Fibroblast of pulmonary artery (primary cell): ENCODE measurements at places on chromosomes 3 and 15.

DNA sequence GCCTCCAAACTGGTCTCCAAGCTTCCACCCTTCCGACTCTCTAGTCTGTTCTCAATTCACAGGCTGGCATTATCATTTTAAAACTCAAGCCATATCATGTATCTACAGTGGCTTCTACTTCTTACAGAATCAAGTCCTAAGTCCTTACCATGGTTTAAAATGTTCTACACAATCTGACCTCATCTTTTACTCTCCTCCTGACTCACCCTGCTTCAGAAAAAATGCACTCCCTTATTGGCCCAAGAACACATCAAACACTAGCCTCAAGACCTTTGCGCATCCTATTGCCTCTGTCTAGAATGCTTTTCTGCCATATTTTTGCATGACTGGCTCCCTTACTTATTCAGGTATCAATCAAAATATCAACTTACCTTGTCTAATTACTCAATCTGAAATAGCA, 11.0 kb downstream of the MRPL3 start:
- DNase-seq, result no peak

GRCh38 chr3:69420781-69421520, 35.1 kb upstream of the FRMD4B start:
- DNase-seq, result peak; percentile 72

- DNase-seq, result no peak
Measured at GRCh38 chr3:27653803-27654558, 68.1 kb downstream of the EOMES start.

DNA sequence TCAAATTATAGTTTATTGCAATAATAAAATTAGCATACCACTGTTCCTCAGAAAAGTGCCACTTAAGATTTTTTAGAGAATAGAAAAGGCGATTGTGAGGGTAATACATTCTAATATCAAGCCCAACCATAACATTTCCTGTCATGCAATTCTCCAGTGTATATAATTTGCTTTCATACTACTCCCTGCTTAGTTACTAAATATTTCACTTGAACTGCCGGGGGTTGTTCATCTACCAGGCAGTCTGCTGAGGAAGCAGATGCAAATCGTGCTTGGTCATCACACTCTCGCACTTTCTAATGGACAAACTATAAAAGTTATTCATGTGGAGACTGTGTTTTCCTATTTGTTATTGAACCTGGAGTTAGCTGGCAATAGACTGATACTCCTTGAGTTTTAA, 645.6 kb upstream of the CBLB start:
- DNase-seq, result no peak

DNA sequence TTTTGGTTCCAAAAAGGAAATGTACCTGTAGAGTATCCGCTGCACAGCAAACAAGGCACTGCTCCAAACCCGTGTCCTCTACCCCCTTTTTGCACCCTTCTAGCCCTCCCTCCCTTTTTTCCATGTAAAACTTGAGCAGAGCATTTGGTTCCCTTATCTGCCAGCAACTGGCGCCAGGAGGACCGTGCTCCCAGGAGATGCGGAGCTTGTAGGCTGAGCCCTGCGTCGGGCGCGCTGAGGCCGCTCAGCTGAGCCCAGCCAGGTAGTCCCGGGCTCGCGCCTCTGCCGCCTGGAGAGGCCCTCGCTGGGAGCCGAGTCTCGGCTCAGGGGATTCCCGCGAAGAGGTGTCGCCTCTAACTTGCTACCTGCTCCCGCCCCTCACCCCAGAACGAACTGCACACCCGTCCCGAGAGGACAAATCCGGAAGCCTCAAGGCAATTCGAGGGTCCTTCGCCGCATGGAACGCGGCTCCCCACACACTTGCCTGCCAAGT, 575 bp downstream of the TRPM7 start:
- peak; percentile 49 for DNase-seq

DNA sequence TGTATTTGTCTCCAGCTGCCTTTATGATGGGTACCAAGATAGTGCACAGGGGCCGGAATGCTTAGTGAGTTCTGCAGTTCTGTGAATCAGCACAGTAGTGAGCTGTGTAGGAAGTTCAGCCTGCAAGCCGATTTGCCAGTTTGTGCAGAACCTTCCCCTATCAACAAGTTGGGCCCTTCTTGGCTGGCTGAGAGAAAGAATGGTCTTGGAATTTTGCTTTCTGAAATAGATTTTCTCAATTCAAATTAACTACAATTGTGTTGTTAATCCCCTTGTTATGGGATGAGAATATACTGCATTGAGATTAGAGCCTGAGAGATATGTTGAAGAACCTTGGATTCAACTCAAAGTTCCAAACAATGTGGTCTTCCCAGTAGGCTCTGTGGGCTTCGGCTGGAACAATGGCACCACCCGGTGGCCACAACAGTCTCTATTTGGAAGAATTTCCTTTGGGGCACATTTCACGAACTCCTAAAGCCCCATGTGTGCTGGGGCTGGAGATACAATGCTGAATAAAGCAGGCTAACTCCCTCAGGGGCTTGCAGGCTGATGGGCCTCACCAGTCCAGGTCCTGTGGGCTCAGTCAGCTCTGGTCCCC, 59.1 kb downstream of the TRIM42 start:
- peak; percentile 35 for DNase-seq

DNA sequence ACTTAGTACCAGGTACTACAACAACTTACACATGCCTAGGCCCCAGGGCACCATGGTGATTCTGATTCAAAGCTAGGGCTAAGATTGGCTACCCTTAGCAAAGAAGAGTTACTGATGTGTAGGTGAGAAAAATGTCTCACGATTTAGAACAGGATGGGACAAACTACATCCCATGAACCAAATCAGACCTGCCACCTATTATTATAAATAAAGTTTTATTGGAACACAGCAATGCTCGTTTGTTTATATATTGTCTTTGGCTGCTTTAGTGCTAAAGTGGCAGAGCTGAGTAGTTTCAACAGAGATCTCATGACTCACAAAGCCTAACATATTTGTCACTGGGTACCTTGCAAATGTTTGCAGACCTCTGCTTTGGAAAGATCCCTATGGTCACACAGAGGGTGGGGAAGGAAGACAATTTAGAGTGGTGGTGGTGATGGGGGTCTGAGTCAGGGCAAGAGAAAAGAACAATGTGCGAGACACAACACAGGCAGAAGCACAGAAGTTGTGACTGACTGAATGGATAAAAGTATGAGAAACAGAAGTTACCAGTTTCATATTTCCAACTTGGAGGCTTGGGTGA, 770.6 kb upstream of the CFAP20DC start:
- peak; percentile 7 for DNase-seq

GRCh38 chr3:66092175-66092995, 53.7 kb upstream of the MAGI1 start:
- no peak for DNase-seq

DNA sequence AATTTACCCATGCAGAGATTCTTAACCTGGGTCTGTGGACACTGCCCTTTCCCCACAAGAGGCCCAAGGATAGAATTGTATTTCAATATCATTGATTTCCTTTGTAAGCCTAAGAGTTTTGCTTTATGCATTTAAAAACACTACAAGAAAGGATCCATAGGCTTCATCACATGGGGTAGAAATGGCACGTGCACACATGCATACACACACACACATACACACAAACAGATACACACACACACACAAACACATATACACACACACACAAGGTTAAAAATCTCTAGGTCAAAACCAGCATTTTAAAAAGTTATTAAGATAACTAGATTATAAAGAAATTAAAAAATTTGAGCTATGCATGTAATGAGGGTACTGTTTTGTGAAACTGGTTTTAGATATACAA, 35.5 kb upstream of the CD47 start:
- DNase-seq, result no peak

GRCh38 chr3:72391659-72392058, 456.6 kb downstream of the SHQ1 start:
- peak; percentile 21 for DNase-seq

GRCh38 chr3:74590620-74591262, 23.7 kb downstream of the CNTN3 start:
- no peak for DNase-seq

DNA sequence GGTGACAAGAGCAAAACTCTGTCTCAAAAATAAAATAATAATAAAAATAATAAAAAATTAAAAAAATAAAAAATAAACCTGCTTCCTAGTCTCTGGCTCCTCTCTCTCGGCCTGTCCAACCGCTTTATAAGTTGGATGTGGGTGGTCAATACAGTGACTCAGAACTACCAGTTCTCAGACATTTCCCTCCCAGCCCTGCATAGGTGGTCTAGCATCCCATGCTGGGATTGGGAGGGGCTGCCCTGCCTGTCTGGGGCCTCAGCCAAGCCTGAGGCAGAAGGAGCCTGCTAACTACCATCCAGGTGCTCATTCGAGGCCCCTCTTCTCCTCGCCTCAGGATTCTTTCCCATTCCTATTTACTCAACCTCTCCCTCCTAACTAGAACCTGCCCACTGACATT, 33.3 kb upstream of the BLM start:
- DNase-seq, result no peak

DNA sequence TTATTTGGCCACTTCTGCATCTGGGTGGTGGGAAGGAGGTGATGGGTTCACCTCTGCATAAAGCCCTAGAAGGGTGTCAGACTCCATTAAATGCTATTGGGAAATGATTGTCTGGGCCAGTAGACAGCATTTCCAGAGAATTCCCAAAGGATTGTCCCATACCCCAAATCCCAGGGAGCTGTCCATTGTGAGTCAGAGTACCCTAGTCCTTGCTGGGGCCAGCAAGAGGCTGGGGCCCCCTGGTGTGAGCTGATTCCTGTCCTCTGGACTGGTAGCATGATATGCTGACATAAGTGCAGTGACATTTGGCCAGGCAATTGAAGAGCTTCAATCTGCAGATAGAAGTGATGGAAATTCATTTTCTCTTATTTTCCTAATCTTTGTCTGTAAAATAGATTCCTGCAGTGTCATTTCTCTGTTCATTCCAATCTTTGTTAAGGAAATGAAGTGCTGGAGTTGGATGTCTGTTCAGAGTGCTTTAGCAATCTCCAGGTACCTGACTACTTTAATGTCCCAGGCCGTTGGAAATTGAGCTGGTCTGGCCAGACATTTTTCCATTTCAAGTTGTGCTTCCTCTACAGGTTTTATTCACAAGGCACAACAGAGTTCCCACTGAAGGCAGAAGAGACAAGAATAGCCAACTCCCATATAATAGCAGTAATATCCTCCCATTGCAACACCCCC, 91.2 kb downstream of the RPLP1 start:
- no peak for DNase-seq

- DNase-seq, result no peak
Measured at GRCh38 chr3:171269542-171269941, 190.7 kb downstream of the TNIK start.

DNA sequence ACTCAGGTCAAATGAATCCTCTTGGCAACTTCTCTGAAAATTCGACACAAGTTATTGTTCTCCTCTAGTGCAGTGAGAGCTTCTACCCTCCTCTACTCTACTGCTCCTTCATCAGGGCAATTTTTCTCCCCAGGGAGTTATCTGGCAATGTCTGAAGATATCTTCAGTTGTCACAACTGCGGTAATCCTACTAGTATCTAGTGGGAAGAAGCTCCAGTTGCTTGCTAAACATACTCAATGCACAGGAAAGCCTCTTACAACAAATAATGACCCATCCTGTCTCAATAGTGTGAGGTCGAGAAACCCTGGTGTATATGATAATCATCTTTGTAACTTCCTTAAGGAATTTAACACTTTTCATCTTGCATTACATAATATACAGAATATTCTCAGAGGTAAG, 1147.6 kb downstream of the IGSF11 start:
- no peak for DNase-seq

- no peak for DNase-seq
Measured at GRCh38 chr3:170766823-170767575, 103.0 kb downstream of the RPL22L1 start.

DNA sequence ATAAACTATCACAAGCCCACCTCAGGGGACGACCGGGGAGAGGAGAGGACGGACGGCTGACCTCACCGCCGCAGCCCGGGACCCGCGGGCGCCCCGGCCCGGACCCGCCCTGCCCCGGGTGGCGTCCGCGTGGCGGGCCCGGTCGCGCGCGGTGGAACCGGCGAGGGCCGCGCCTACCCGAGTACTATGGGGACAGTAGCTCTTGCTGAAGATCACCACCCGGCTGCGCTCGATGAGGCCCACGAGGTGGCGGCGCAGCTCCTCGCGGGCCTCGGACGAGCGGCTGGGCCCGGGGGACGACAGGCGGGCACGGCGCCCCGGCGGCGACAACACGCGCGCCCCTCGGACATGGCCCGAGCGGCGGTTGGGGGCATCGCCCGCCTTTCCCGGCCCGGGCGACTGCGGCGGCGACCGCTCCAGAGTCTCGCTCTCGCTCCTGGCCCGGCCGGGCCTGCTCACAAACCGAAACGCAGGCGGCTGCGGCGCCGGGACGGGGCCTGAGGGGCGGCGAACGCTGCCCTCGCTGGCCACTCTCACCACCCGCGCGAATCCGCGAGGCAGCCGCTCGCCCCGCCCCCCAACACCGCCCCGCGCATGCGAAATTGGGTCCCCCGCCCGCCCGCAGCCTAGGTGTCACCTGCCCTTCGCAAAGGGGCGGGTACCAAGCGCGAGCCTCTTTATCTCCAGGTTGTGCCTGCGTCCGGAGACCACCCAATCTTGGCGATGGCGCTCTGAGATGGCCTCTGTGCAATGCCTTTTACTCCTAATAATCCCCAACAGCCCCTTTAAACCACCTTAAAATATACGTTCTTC, at the start of gene TXNRD3:
Gene TXNRD3 (minus strand): TSS at position 554 of the 813 bp plus-strand sequence.
- peak; percentile 64 for DNase-seq

- no peak for DNase-seq
Measured at GRCh38 chr3:61570813-61571212, 9.4 kb downstream of the PTPRG start.

GRCh38 chr3:195372220-195372619, 70.6 kb downstream of the ACAP2 start:
- DNase-seq, result no peak

DNA sequence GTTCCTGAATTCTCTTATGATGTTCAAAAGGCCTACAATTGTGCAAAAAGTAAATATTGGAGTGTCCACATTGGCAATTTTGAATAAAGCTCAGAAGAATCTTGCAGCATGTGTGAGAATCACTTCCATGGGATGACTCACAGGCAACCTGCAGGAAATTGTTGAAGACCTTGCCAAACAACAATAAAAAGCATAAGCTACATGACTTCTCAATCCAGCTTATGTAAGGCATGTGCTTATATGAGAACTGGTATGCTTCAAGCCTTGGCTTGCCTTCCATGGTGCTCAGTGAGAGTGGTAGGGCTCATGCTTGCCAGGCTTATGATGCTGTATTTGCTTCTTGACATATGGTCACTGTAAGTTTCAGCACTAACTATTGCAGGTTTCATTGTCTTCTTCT, 18.4 kb upstream of the BCHE start:
- DNase-seq, result peak; percentile 74

- DNase-seq, result peak; percentile 67
Measured at GRCh38 chr3:65946438-65946837, 92.3 kb downstream of the MAGI1 start.

DNA sequence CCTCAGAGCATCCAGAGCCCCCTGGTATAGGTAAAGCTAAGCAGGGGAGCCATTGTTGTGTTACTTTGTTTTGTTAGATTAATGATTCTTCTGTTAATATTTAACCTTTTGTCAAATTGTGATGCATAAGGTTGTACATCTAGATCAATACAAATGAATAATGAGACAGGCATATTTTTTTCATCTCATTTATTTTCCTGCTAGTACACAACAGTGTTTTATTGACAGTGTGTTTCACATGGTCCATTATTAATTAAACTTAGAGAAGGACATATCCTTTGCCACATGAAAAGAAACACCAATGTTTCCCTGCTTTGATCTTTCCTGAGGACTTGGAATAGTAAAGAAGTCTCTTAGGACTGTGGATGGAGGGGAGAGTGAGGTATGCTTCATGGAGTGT, 543.6 kb upstream of the CFAP20DC start:
- no peak for DNase-seq

- DNase-seq, result no peak
Measured at GRCh38 chr15:59550530-59550929, 61.1 kb upstream of the GCNT3 start.
